ENCODE measurements at places on chromosomes 16 and 17.

DNA sequence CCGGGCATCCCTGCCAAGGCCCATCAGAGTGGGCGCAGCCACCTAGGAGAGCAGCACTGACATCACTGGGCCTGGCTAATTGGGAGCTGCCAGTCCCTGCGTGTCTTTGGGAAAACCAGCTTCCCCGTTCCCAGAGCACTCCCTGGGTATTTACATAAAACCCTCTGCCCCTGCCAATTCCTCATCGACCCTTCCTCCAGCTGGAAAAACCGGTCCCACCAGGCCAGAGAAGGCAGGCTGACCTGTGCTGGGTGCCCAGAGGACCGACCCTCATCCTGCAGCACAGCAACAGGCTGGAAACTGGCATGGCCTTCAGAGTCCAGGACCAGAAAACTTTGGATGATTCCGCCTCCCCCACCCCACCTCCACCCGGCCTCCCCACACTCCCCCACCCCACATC lies 8.2 kb upstream of the FOXN1 start:
- DNase-seq: no peak

DNA sequence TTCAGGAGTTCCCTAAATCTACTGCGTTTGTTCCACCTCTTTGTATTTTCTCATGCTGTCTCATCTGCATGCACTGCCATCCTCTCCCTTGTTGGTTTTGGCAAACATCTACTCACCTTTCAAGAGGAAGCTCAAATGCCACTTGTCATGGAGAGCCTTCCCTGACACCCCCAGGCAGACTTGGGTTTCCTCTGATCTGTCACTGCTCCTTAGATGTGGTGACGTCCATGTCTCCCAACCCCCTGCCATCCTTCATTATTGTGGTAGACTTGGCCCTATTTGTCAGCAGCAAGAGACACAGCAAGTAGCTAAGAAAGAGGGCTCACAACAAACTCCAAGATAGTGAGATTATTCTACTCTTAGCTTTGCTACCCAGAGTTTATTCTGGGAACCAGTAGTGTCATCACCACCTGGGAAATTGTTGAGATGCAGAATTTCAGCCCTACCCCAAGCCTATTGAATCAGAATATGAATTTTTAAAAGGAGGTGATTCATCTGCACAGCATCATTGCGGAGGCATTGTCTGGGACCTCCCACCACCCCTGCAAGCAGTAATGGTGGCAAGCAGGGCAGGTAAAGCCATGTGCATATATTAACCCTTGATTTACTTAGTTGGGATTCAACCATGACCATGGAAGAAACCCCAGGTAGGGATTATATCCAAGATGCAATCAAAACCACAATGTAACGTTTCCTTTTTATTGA lies 248.9 kb downstream of the SHISA9 start:
- no peak for DNase-seq

GRCh38 chr17:44333371-44333770 lies 8.7 kb upstream of the SLC25A39 start:
- DNase-seq: no peak

GRCh38 chr16:72173997-72174396 lies 2.0 kb upstream of the PMFBP1 start:
- DNase-seq: no peak

DNA sequence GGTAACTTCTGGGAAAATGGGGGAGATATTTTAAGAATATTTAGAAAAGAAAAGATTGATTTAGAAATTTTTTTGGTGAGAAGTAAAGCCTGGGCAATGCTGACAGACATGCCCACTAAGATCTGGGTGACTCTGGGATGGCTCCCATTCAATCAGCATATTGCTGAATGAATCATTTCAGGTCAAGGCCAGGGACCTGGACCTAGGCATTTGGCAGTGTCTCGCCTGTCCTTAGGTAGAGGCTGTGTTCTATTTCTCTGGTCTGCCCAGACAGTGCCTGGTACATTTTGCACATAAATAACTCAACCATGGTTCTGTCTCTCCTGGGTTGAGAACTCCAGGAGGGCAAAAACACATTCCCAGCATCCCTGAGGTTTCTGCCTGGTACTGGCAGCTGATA lies 39.9 kb downstream of the SMPD3 start:
- no peak for DNase-seq

GRCh38 chr17:17714879-17715278 lies 33.6 kb downstream of the RAI1 start:
- no peak for DNase-seq

DNA sequence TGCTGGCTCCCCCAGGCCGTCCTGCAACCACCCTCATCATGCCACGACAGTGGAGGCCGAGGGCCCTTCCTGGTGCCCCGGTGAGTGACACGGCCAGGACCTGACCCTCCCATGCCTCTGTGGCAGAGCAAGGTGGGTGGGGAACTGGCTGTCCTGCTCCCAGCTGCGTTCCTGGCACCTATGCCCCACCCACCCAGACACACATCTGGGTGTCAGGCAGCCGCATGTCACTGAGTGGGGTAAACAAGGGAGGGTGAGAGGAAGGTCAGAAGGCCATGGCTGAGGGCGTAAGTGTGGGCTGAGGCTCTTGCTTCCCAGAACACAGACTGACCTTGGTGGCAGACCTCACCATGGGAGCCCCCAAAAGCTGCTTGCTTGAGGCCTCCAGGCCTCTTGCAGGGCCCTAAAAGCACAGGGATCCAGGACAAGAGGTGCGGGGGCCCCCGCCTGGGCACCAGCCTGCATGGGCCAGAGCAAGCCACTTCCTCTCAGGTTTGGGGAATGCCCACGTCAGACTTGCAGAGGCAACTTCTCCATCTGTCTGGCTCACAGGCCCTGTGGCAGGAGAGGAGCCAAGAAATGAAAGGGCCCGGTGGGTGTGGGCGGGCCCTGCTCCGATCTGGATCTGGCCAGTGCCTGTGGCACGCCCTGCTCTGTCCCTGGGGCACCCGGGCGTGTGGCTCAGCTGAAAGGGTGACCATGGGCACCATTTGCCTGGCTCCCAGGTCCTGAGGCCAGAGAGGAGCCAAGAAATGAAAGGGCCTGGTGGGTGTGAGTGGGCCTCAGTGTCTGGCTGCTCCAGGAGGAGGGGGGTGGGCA lies 3.9 kb upstream of the CCDC57 start:
- DNase-seq: no peak

GRCh38 chr16:17313793-17314547 lies 156.8 kb downstream of the XYLT1 start:
- DNase-seq: no peak

- DNase-seq: no peak
Measured at GRCh38 chr16:4618645-4619418, 4.1 kb upstream of the UBALD1 start.

DNA sequence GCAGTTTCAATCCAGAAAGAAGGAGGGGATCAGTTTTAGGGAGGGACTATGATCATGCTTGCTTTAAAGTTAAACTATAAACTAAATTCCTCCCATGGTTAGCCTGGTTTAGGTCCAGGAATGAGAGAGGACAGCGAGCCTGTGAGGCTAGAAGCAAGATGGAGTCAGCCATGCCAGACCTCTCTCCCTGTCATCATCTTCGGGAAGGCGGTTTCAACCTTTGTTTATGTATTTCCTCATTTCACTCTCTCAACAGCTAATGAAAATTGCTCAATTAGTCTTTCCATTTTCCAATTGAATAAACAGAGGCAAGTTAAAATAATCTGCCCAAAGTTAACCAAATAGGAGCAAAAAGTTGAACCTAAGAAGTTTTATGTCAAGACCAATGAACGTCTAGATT lies 201.5 kb downstream of the KCNJ2 start:
- DNase-seq: no peak

DNA sequence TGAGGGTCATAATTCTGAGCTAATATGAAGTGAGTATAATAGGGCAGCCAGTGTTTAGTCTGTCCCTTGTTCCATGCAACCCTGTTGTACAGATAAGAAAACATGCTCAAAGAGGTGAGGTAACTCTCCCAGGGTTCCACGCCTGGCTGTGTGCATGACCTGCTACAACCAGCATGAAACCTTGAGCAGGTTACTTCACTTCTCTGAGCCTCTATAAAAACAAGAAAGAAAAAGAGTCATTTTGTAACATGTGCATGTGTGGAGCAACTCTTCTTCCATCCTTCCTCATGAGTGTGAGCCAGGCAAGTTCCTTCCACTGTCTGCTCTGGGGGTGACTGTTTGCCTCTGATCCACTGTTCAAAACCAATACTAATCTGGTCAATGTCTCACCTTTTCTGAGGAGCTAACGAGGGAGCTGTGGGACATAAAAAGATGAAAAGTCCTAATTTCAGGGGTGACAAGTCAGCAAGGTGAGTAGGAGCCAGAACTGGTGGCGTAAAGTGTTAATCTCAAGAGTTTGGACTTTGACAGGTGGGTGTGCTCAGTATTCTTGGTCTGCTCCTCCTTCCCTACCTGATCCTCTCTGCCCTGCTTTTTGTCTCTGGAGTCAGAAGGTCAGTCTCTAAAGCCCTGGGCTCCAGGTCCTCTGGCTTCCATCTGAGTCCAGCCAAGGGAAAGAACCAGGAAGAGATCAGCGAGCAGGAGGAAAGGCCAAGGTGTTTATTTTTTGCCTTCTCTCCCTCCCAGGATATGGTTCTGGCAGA lies 21.5 kb downstream of the GFOD2 start:
- DNase-seq: no peak

DNA sequence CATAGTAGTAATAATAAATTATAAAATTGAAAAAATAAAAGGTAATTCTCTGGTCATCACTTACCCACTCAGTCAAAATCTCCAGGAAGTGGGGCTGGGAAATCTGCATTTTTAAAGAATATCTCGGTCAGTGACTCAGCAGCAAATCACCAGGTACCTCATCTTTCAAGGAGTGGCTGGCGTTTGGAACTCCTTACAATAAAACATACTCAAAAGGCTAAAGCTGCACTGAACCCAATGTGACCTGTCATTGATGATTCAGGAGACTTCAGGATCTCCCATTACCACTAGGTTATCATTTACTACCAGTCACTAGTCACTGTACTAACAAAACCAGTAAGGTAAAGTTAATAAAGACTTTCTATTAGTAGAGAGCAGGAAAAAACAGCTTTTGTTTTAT lies 21.5 kb upstream of the RFFL start:
- DNase-seq: no peak

DNA sequence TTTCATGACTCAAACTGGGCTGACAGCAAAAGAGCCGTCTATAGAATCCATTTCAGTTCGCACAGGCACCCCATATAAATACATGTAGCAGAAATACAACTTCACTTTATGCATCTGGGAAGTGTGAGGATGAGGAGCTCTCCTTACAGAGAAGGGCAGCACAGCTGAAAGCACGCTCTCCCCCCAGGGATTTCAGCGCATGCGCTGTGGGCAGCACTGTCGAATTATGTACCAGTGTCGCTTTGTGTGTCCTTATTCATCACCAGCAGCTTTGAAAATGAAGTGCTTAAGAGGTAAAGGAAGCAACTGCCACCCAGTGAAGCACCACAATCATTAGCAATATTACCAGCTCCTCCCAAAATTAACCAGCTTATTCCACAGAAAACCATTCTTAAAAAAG lies 39.9 kb downstream of the CEP95 start:
- DNase-seq: no peak

- DNase-seq: no peak
Measured at GRCh38 chr16:17397499-17397891, 73.3 kb downstream of the XYLT1 start.

DNA sequence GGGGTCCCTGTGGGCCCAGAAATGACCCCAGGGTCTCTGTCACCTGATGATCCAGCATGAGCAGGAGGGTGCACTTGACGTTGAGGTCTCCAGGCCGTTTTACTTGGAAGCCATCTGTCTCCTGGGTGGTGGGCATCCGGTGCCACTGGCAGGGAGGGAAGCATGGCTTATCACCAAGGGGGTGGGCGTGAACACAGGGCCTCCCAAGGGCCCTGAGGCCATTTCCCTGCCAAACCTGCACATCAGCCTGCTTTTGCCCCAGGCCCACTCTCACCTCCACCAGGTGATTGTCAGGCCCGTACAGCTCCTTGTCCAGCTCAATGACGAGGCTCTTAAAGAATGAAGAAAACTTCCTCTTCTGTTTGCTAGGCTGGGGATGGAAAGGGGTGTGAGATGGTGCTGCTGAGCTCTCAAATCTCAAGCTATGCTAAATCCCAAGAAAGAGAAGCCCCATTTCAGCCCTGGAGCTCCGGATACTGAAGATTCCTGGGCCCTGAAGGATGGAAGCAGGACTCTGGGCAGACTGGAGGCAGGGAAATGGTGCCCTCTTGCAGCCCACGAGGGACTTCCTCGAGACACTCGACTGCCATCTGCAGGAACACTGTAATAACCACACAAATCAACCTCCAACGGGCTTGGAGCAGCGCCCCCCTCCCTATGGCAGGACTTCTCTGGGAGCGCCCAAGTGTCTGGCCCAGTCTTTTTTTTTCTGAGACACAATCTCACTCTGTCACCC lies 7.1 kb upstream of the FTSJ3 start:
- DNase-seq: peak; percentile 37

DNA sequence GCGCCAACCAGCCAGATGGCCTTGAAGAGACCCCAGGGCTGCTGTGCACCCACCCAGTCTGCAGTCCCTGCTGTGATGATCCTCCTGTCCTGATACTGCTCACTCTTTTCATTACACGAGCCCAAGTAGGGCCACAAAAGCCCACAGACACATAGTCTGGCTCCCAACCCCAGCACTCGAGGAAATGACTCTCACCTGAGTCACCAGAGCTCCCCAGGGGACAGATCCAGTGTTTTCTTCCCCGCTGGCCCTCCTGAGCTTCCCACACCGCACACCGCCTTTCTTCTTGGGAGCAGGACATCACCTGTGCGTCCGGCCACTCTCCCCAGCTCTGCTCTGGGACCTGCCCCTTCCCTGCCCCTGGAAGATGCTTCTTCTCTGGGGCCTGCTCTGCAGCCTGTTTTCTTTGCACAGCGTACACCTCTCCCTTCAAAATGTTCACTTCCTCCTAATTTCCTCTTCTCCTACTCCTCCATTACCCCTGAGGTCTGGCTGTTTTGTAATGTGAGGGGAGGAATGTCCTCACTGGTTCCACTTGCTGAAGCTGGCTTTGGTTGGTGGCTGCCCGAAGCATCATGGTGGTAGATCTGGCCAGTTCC lies 2.0 kb upstream of the SCN4A start:
- DNase-seq: no peak

- no peak for DNase-seq
Measured at GRCh38 chr16:1345087-1345486, 6.6 kb downstream of the TSR3 start.

GRCh38 chr17:82985973-82986372 lies 93.4 kb upstream of the METRNL start:
- peak; percentile 22 for DNase-seq

- DNase-seq: no peak
Measured at GRCh38 chr16:70508752-70509151, 14.6 kb downstream of the COG4 start.

DNA sequence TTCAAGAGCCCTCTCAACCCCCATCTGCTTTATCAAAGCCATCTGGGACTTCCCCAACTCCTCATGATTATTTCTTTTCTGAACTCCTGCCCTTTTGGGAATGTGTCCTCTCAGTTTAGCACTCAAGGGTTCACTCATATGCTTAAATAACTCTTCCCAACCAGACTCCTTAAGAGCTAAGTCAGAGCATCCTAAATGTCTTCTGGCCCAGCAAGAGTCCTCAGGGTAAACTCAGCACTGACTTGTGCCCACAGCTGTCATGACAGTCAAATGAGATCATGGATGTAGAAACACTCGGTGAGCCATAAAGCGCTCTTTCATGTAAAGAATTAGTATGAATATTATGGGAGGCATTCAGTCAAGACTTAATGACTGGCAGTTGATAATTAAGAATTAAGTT lies 85.9 kb downstream of the TEX14 start:
- no peak for DNase-seq

GRCh38 chr17:2975469-2975958 lies 87.9 kb downstream of the OR1D5 start:
- no peak for DNase-seq
